ENCODE measurements at places on chromosomes 1 and 21. TPM values are rescaled to one million over a fixed set of nuclear protein-coding genes. Genes with fewer than 3 reads are reported as not detected.

Gene S100A1
- not detected for total RNA-seq

GRCh38 chr1:25355841-25356395 lies 17.8 kb downstream of the TMEM50A start:
- no peak overlapping the region for H3K27ac ChIP-seq
- H3K4me1 ChIP-seq = peaks cover 21% of the 10 kb centered on the region
- no peak overlapping the region for H3K4me3 ChIP-seq
- H3K27me3 ChIP-seq = no peaks in the 10 kb centered on the region
- peaks cover 68% of the 10 kb centered on the region for H3K36me3 ChIP-seq
- DNase-seq = no peak

- H3K27ac ChIP-seq = no peak overlapping the region
- no peaks in the 10 kb centered on the region for H3K36me3 ChIP-seq
- H3K4me3 ChIP-seq = no peak overlapping the region
- H3K4me1 ChIP-seq = no peaks in the 10 kb centered on the region
- DNase-seq = no peak
These were observed 213.4 kb downstream of the DISC1 start for GRCh38 chr1:231839999-231840398.

GRCh38 chr1:222996310-222996975 lies 146.6 kb downstream of the TLR5 start:
- H3K36me3 ChIP-seq = no peaks in the 10 kb centered on the region
- H3K27me3 ChIP-seq = no peaks in the 10 kb centered on the region
- H3K4me1 ChIP-seq = peaks cover 10% of the 10 kb centered on the region
- no peak overlapping the region for H3K4me3 ChIP-seq

Gene TNFRSF4
- not detected for total RNA-seq

GRCh38 chr1:9293533-9294404 lies 1.1 kb downstream of the SPSB1 start:
- peak overlapping the region; percentile 94 for H3K4me3 ChIP-seq
- H3K27ac ChIP-seq = peak overlapping the region; percentile 98
- H3K4me1 ChIP-seq = peaks cover 60% of the 10 kb centered on the region
- H3K27me3 ChIP-seq = no peaks in the 10 kb centered on the region
- H3K36me3 ChIP-seq = no peaks in the 10 kb centered on the region

Gene TRIM17
- 1.2 TPM for total RNA-seq

- H3K27me3 ChIP-seq = no peaks in the 10 kb centered on the region
- no peak overlapping the region for H3K4me3 ChIP-seq
- H3K4me1 ChIP-seq = no peaks in the 10 kb centered on the region
- DNase-seq = no peak
These were observed 94.0 kb downstream of the DMRTB1 start for GRCh38 chr1:53552981-53553733.

- H3K4me3 ChIP-seq = no peak overlapping the region
- peaks cover 21% of the 10 kb centered on the region for H3K4me1 ChIP-seq
- no peak for DNase-seq
- no peaks in the 10 kb centered on the region for H3K27me3 ChIP-seq
- H3K27ac ChIP-seq = no peak overlapping the region
These were observed 61.5 kb upstream of the LYST start for GRCh38 chr1:235928197-235928596.

DNA sequence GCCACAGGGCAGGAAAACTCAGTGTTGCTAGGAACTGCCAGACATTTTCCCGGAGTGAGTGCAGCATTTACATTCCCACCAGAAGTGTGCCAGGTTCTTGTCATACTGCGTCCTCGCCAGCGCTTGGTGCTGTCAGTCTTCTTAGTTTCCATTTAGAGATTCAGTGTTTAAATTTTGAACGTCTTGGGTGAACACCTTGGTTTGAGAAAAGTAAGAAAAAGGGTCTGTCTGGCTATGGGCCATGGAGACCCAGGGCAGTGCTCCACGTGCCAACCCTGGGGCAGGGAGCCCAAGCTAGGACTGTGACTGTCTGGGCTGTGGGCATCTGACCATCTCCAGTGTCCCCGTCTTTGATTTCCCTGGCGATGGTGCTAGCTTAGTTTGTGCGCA lies 16.0 kb downstream of the IBA57 start:
- H3K4me1 ChIP-seq = no peaks in the 10 kb centered on the region
- H3K4me3 ChIP-seq = no peak overlapping the region
- H3K27me3 ChIP-seq = no peaks in the 10 kb centered on the region
- no peaks in the 10 kb centered on the region for H3K36me3 ChIP-seq
- H3K27ac ChIP-seq = no peak overlapping the region

GRCh38 chr1:82867781-82868180 lies 1067.0 kb downstream of the ADGRL2 start:
- H3K27ac ChIP-seq = no peak overlapping the region
- no peaks in the 10 kb centered on the region for H3K27me3 ChIP-seq
- H3K4me1 ChIP-seq = no peaks in the 10 kb centered on the region
- no peak for DNase-seq

DNA sequence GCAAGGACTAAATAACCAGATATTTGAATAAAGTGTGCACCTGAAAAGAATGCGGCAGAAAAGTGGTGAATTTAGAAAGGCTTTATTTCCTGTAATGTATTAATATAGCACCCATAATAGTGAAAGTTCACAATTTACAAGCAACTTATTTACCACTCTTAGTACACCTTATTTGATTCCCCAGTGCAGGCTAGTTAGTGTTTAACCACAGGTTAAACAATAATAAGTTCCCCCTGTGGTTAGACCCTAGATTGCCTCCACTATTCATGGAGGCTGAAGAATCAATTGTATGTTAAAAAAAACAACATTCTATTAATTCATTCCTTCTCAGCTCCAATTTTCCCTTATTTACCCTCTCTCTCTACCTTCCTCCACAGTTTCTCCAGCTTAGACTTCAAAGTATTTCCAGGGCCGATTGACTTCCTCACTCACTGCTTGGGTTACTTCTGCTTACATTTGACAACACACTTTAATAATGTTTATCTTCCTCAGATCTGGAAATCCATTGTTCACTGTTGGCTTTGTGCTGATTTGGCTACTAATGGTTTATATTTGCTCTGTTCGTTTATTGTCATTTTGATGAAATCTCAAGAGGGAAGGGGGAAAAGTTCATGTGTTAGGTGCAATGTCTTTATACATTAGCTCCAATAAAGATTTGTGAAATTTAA lies 796.3 kb downstream of the BRINP3 start:
- H3K27ac ChIP-seq = no peak overlapping the region
- H3K36me3 ChIP-seq = no peaks in the 10 kb centered on the region
- no peaks in the 10 kb centered on the region for H3K27me3 ChIP-seq
- no peaks in the 10 kb centered on the region for H3K4me1 ChIP-seq
- DNase-seq = no peak

GRCh38 chr1:244796719-244797406 lies 38.6 kb upstream of the COX20 start:
- H3K4me1 ChIP-seq = no peaks in the 10 kb centered on the region
- no peaks in the 10 kb centered on the region for H3K36me3 ChIP-seq
- H3K27me3 ChIP-seq = no peaks in the 10 kb centered on the region

DNA sequence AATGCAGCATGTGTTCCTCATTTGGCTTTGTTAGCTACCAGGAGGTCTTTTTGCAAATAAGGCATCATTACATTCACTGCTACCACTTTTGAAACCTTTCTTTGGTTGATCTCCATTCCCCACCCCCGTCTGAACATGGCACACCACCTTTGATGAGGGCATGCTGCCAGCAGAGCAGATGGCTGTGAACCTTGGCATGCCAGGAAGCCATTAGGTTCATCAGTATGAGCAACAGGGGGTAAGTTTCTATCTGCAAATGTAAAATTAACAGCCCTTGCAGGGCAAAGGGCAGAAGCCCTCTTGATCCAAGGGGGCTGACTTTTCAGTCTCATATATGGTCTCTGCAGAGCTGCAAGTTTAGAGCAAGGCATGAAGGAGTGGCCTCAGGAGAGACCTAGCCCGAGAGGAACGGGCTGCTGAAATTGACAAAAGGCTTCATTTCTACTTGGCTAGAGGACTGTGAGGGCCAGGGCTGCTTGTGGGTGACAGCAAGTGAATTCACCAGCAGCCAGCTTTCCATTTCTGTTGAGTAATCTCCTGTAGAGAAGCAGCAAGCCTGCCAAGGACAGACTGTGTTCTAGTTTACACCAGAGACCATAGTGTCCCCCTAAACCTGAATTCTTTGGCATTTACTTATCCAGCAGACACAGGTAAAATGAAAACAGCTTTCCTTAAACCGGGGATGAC lies 127.9 kb downstream of the ZNF326 start:
- DNase-seq = no peak
- no peak overlapping the region for H3K4me3 ChIP-seq
- no peaks in the 10 kb centered on the region for H3K36me3 ChIP-seq
- no peaks in the 10 kb centered on the region for H3K4me1 ChIP-seq

Gene CHIT1
- total RNA-seq = not detected

- H3K4me3 ChIP-seq = no peak overlapping the region
- no peaks in the 10 kb centered on the region for H3K4me1 ChIP-seq
- no peak overlapping the region for H3K27ac ChIP-seq
- H3K27me3 ChIP-seq = no peaks in the 10 kb centered on the region
These were observed 167.7 kb upstream of the USP24 start for GRCh38 chr1:55382806-55383305.

DNA sequence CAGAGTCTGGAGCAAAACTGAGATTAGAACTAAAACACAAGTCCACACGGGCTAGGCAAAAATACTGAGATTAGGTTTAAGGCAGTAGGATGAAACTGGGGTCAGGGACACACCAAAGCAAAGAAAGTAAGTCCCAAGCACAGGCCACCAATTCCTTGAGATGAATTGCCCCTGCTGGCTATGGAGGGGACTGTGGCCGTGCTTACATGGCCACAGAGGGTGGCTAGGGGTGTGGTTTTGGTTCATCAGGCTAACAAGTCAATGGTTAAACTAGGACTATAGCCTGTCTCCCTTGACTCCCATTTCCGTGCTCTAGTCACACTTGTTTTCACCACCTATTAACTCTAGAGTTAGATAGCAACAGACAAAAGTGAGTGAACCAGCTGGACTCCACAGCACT lies 394.8 kb downstream of the PBX1 start:
- no peak overlapping the region for H3K27ac ChIP-seq
- no peak for DNase-seq
- no peak overlapping the region for H3K4me3 ChIP-seq
- H3K36me3 ChIP-seq = no peaks in the 10 kb centered on the region
- H3K4me1 ChIP-seq = peaks cover 35% of the 10 kb centered on the region

Gene WNT3A
- total RNA-seq = not detected

Gene HAO2
- not detected for total RNA-seq

DNA sequence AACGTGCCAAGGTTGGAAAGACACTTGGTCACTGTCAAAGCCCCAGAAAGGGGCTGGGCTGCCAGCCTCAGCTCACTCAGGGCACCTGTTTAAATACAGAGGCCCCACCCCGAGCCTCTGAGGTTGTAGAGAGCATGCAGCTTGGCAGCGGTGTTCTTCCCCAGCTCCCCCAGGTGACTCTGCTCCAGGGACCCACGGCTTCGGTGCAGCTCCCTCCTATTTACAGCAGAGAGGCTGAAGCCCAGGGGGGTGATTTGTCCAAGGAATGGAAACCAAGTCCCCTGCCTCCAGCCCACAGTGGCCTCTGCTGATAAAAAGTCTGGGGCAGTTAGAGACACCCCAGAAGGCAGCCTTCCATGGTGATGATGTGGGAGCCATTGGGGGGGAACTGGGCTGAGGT lies 9.1 kb upstream of the C1QA start:
- no peaks in the 10 kb centered on the region for H3K4me1 ChIP-seq
- no peak for DNase-seq
- H3K4me3 ChIP-seq = no peak overlapping the region
- H3K27me3 ChIP-seq = no peaks in the 10 kb centered on the region
- H3K36me3 ChIP-seq = no peaks in the 10 kb centered on the region

Gene LEFTY2
- total RNA-seq = 2.7 TPM

DNA sequence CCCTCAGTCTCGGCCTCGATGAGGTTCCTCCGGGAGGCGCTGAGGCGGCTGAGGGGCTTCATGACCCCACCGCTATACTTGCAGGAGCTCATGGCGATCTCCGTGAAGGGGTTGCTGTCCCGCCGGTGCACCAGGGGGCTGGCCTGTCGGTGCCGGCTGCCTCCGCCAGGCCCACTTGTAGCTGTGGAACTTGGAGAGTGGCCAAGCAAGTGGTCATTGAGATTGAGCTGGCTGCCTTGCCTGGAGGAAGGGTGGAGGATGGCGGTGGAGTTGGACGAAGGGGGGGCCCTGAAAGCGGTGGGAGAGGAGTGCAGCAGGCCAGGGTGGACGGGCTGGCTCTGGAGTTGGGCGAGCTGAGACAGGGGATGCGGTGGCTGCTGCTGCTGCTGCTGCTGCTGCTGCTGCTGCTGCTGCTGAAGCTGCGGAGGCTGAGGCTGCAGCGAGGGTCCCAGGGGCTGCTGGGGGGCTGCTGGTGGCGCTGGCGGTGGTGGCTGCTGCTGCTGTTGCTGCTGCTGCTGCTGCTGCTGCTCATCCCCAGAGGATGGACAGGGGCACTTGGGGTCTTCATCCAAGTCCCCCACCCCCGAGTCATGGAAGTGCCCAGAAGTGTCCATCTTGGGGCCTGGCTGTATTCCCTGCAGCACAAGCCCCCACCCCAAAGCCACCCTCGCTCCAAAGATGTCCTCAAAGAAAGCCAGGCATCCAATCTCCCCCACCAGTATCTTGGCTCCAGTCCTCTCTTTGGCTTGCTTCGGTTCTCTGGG lies 548 bp downstream of the KCNN3 start:
- H3K4me1 ChIP-seq = peaks cover 34% of the 10 kb centered on the region
- peak overlapping the region; percentile 41 for H3K4me3 ChIP-seq
- no peaks in the 10 kb centered on the region for H3K36me3 ChIP-seq
- peak overlapping the region; percentile 50 for H3K27ac ChIP-seq
- DNase-seq = no peak
- no peaks in the 10 kb centered on the region for H3K27me3 ChIP-seq

- no peaks in the 10 kb centered on the region for H3K4me1 ChIP-seq
- no peak overlapping the region for H3K27ac ChIP-seq
- H3K4me3 ChIP-seq = no peak overlapping the region
These were observed 40.5 kb upstream of the PAXBP1 start for GRCh38 chr21:32812035-32812434.

Gene NLRP3
- total RNA-seq = 1.7 TPM

DNA sequence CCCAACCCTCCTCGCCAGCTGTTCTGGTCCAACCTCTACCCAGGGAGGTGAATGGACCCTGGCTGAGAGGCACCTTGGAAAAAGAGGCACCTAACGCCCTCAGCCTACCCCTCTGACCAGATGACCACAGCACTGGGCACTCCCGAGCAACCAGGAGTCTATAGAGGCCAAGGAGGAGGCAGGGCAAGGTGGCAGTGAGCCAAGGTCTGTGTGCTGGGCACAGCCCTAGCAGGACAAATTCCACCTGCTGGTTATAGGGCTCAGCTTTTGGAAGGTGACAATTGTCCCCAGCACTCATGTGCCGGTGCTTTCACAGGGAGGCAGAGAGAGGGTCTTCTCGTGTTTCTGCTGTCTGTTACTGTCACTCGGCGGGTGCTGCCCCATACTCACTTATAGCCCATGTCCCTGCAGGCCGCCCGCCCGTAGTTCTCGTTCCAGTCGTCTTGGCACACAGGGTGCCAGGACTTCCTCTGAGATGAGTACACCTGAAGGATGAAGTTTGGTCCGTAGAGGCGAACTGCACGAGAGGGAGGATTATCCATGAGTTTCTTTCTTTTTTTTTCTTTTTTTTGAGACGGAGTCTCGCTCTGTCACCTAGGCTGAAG lies 27.8 kb downstream of the TMPRSS2 start:
- H3K4me3 ChIP-seq = no peak overlapping the region
- no peaks in the 10 kb centered on the region for H3K36me3 ChIP-seq
- no peak for DNase-seq
